ENCODE measurements at places on chromosomes 6 and 20.

GRCh38 chr6:11043961-11044711, at the start of gene ELOVL2:
Gene ELOVL2, minus strand, starts transcription at chr6:11044305. Its CDS starts 75 bp downstream, at chr6:11044230.
- DNase-seq: no peak

DNA sequence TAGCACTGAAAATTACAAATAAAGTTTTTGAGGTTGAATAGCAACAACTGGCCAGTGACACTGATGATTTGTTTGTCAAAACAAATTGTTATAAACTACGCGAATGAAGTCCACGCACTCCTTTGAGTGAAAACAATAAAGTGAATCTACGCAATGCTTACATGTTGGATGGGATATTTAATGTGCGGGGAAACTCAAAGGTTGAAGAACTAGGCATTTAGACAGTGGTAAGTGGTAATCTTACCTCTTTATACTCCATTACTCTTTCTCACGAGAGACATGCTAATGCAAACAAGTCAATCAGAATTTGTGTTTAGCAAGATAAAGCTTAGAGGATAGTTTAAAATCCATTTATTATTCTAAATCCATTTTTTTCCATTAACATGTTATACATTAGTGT, 606.4 kb downstream of the KHDRBS2 start:
- DNase-seq: no peak

DNA sequence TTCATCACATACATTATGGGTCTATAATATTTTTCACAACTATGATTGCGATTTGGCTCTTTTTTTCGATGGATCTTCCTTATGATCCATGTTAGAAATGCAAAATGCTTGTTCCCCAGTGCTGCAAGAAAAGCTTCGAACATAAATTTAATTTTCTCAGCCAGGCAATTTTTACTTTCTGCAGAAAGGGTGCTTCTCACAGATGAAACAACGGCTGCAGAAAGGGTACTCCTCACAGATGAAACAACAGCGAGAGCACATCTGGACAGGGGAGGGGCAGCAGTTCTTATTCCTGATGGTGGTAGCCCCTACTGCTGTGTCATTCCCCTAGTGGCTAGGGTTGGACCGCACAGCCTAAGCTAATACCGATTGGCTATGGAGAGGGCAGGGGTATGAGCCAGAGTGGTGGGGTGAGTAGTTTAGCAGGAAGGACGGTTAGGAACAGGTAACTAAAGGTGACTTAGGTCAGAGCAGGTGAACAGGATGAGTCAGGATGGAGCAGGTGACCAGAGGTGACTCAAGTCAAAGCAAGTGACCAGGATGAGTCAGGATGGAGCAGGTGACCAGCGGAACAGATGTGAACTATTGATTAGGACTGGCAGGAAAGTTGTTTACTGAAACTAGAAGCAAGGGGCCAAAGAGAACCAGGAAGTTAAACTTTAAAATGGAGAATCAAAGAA, 13.4 kb upstream of the TREML4 start:
- DNase-seq: no peak

GRCh38 chr6:99014061-99014460, 66.3 kb upstream of the FBXL4 start:
- DNase-seq: no peak

DNA sequence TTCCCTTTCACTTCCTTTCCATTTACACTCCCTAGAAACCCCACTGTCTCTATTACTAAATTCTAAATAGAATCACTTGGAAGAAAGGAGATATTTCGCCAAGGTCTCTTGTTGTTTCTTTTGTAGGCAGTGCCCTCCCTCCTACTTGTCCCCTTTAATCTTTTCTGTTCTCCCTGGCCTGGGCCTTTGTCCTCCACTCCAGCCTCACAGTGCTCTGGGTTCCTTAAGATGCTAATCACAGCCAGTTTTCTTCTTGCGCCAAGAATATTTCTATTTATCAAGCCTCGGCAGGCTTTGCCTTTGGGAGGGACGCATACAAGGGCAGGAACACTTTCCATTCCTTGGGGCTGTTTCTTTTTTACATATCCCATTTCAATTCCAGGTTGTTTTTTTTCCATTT, 520.6 kb upstream of the CHD6 start:
- DNase-seq: no peak

DNA sequence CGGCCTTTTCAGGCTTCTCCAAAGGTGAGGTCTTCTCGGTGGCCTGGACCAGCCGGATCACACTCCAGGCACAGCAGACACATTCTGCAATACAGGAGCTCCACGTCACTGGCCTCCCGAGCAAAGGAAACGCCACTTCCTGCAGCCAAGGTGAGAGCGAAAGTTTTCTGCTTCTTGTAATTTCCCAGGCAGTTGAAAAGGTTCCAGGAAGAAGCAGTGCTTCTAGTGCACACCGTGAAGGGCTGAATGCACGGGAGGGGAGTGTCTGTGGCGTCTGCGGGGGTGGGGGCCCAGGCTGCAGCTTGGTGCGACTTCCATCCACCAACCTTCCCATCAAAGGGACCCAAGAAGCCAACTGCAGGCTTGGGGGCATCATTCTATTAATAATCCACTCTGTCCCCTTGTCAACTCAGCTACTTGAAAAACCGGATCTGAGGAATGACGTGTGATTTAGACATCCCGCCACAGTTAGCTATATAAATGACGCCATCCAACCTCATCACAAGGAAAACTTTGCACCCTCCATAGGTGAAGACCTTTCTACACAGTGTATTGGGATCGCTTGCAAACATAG, 61.1 kb downstream of the NFATC2 start:
- peak; percentile 27 for DNase-seq

GRCh38 chr6:134921721-134922261, 28.1 kb downstream of the ALDH8A1 start:
- DNase-seq: no peak

DNA sequence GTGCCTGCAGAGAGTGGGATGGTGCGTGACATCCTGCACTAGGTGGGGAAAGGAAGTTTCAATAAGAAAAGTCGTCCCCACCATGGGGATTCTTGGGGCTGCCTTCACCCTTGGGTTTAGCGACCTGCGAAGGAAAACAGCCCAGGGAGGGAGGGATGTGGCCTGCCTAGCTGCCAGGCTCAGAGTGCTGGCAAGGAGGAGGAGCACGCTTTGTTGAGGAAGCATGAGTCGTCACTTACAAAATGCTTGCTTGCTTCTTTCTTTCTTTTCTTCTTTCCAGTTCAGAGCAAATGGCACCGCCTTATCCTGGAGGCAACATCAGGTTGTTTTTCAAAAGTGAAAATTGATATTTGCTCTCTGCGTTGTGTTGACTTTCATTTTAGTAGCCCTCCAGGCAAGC, 123.2 kb downstream of the TFAP2C start:
- no peak for DNase-seq

DNA sequence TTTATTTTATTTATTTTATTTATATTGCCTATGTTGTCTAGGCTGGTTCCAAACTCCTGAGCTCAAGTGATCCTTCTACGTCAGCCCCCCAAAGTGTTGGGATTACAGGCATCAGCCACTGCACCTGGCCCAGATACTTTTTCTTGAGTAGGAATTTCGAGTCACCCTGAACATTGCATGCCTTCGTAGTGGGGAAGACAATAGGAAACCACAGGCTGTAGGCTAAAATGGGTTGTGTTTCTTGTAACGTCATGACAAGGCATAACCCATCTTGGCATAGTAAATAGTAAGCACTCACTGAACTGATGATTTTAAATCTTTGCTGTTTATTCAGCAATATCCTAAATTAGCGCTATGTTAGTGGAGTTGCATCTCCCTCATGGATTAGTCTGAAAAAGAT, 34.9 kb downstream of the PTPN1 start:
- DNase-seq: no peak

DNA sequence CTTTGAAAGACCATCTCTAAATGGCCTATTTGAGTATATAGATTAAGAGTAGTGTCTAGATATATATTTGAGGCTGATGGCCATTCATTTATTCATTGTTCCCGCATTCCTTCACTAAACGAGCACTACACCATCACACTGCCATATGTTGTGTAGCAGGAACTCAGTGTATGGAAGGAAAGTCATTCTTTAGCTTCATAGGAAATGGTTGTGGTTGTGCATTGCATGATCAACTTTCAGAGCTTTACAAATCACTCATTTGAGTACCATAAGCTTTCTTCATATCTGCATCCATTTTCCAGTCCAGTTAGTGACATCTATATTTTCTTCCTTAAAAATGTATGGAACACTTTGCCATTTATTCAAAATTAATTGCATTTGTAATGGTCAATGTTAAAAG, 97.9 kb downstream of the ARID1B start:
- no peak for DNase-seq

GRCh38 chr20:62409931-62410745, 3.1 kb upstream of the CABLES2 start:
- DNase-seq: no peak

DNA sequence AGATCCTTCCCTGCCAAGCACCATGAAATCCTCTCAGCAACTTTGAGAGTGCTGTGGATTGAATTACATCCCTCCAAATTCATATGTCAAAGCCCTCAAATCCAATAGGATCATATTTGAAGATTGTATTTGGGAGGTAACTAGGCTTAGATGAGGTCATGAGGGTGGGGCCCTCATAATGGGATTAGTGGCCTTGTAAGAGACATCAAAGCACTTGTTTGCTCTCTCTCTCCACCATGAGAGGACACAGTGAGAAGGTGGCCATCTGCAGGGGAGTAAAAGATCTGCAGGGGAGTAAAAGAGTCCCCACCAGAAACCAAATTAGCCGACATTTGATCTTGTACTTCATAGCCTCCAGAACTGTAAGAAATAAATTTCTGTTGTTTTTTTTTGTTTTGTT, 298.2 kb downstream of the SAMD5 start:
- no peak for DNase-seq

DNA sequence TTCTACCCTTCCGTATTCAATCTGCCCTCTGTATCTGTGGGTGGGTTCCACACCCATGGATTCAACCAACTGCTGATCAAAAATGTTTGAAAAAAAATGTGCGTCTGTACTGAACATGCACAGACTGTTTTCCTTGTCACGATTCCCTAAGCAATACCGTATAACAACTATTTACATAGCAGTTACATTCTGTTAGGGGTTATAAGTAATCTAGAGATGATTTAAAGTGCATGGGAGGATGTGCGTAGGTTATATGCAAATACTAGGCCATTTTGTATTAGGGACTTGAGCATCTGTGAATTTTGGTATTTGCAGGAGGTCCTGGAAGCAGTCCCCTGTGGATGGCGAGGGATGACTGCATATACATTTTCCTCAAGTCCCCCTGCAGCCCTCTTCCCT, 486.9 kb downstream of the PREX1 start:
- DNase-seq: no peak

DNA sequence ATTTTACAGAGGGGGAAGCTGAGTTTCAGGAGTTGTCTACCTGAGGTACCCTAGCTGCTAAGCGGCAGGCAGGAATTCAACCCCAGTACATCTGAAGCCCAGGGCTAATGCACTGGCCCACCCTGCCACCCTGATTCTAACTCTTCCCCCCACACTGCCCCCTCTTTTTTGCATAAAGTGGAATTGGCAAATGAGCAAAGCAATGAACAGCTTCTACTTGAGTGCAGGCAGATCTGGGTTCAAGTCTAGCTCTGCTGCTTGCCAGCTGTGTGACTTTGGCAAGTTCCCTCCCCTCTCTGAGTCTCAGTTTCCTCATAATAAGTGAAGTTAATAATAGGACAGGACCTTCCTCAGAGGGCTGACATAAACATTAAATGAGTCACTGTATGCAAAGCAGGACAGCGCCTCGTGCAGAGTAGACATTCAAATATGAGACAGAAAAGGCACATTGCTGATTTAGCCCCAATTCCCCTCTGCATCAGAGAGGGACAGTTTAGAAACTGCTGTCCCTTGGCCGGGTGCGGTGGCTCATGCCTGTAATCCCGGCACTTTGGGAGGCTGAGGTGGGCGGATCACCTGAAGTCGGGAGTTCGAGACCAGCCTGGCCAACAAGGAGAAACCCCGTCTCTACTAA, 4.7 kb downstream of the ADA start:
- DNase-seq: no peak

GRCh38 chr6:26158581-26159356, 71.5 kb downstream of the HFE start:
- peak; percentile 55 for DNase-seq

DNA sequence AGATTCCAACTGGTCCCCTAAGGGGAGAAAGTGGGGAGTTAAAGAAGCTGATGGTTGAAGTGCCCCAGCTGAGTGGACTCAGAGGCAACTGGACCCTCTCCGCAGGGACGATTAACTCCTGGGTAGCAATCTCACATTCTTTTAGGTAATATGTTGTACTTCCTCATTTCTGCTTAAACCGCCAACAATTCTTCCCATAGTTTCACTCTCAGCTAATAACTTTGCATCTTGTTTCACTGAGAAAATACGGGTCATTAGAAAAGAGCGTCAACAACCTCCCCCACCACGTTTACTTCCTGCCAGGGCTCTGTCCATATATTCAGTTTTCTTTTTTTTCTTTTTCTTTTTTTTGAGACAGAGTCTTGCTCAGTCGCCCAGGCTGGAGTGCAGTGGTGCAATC, 39.5 kb upstream of the CHD6 start:
- no peak for DNase-seq

GRCh38 chr6:36783603-36784375, 55.5 kb downstream of the CPNE5 start:
- DNase-seq: no peak

GRCh38 chr6:138847884-138848283, 52.0 kb downstream of the ECT2L start:
- no peak for DNase-seq

DNA sequence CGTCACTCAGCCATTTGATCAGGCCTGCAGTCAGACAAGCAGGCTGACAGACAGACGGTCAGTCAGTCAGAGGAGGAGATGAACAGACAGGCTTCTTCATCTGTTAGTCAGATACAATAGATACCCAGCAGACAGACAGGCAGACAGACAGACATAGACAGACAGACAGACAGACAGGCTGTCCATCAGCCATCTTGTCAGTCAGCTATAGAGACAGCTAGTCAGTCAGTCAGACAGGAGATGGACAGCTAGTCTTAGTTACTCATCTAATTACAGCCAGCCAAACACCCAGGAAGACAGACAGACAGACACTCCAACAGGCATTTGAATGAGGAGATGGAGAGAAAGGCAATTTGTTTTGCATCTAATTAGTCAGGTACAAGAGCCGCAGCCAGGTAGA, 36.4 kb downstream of the KCNB1 start:
- DNase-seq: no peak

DNA sequence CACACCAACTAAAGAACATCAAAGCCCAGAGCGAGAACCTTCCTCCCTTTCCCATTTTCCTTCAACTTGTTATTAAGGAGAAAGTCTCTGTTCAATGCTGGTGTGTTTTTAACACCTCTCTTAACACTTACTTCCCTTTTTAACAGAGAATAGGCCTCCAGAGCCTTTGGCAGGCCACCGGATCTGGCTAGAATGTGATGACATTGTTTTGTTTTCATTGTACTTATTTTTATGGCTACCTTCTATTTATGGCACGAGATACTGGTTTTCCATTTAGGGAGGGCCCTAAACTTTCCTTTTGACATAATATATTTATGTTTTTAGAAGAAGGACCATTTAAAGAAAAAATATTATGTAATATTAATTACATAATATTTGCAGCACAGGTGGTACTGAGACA, 21.6 kb downstream of the TCF15 start:
- no peak for DNase-seq

GRCh38 chr20:13355941-13356486, 134.9 kb downstream of the ISM1 start:
- no peak for DNase-seq
